ENCODE measurements at places on chromosomes 6 and 20.

GRCh38 chr6:45148278-45148677 lies 179.9 kb upstream of the RUNX2 start:
- DNase-seq, result no peak

- no peak for DNase-seq
Observed at GRCh38 chr6:35581633-35582032, 68.9 kb upstream of the TULP1 start.

DNA sequence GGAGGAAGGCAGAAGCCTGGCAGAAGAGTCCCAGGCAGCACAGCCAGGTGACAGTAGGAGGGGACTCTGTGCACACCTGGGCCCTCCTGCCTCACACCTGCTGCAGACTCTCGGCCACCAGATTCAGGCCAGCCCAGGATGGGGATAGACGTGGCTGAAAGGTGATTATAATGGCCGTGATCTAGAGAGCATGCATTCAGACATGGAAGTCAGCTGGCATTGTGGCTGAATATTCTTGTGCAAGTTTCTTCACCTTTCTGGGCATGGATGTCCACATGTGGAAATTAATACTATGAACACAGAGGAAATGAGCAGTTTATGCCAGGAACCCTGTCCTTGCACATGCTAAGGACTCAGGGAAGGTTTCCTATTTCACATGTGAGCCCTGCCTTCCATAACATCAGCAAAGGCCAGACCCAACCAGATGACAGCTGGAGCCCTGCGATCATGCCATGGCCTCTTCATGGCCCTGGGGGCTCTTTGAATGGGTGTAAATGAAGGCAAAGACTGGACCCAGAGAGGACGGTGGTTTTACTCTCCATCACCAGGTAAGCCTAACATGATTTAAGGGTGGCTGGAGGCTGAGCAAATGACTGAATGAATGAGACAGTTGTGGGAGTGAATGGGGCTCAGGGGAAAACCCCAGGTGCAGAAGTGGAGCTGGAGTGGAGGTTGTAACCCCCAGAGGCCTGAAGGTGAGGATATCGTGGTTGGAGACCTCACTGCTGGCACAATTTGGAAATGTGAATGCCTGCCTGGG lies 2.7 kb upstream of the RAET1L start:
- no peak for DNase-seq

DNA sequence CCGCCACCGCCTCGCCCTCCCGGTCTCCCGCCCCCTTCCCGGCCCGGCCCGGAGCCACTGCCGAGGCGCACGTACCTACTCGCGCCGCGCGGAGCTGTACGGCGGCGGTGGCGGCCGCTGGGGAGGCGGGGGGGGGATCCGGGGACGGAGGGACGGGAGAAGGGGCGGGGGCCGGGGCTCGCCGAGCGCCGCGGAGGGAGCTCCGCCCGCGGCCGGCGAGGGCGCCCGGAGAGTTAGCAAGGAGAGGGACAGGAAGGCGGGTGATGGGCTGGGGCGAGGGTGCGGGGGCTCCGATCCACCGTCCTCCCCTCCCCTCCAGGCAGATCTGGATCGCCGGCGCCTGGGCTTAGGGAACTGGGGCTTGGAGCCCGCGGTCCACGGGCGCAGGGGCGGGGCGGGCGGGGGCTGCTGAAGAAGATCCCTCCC lies 548 bp upstream of the TMEM74B start:
- DNase-seq, result no peak

DNA sequence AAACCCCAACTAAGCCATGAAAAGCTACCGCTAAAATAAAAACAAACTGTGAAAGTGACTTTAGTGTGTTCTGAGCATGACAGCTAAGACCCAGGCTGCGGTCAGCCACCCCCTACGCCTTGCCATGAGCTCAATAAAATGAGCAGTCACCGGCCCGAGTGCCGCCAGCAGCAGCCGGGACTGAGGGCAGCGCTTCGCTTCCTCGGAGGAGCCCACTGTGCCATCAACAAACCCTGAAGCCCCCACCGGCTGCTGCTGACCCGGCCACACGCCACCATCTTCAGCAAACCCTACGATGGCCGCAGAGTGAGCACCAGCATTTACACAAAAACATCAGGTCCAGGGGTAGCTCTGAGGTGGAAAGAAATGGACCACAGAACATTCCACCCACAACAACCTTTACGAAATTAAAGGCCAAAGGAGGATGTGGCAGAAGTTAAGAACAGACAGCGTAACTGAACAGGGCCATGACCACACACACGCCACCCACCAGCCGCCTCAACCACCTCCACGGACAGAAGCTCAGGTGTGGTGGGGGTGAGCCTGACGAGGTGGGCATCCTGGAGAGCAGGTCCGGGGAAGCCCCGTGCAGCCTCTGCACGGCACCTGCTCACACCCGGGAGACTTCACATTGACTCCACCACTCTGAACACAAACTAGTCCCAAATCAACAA lies 67.0 kb downstream of the THBS2 start:
- DNase-seq, result no peak

- DNase-seq, result no peak
Observed at GRCh38 chr6:142531727-142532126, 229.9 kb downstream of the ADGRG6 start.

DNA sequence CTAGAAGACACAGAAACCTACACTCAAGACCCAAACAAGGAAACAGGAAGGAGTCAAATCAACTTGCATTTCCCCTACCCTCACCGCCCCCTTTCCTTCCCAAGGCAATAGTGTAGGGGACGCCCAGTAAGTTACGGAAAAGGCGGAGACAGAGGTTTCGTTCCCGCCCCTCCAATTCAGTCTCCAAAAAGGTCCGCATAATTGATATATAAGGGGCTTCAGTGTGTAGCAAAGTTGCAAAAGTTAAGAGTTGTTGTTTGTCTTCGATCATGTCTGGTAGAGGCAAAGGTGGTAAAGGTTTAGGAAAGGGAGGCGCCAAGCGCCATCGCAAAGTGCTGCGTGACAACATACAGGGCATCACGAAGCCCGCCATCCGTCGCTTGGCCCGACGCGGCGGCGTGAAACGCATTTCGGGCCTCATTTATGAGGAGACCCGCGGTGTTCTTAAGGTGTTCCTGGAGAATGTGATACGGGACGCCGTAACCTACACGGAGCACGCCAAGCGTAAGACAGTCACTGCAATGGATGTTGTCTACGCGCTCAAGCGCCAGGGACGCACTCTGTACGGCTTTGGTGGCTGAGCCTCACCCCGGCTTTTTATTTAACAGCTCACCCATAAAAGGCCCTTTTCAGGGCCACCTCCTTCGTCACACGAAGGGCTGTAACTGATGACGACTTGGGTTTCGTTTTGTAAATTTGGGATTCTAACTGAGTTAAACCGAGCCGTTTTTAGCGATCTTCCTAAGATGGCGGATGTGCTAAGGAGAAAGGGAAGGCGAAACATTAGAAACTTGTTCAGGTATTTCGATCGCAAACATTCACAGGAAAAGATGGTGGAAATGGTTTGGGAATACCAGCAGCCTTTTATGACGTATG lies 124.6 kb upstream of the BTN3A2 start:
- peak; percentile 43 for DNase-seq

- no peak for DNase-seq
Observed at GRCh38 chr6:31979238-31979898, 2.5 kb upstream of the C4A start.

DNA sequence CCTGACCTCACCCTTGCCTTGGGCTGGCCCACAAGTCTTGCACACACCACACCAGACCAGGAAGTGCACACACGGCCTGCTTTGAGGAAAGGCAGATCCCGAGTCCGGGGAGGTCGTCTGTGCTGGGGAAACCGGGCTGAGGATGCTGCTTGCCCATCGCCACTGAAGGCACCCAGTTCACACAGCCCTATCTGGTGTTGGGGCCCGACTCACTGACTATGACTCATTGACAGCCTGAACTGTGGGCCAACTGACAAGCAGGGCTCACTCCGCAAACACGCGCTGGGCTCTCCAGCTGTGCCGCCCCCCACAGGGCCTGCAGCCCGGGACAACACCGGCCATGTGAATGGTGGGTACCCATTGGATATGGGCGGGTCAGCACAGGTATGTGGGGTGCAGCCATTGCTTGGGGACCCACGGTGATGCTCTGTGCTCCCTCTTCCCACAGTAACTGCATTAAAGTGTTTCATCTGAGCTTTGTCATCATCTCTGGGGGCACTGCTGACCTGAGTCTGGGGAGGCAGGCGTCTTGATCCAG lies 1.6 kb downstream of the SAMD10 start:
- peak; percentile 43 for DNase-seq

DNA sequence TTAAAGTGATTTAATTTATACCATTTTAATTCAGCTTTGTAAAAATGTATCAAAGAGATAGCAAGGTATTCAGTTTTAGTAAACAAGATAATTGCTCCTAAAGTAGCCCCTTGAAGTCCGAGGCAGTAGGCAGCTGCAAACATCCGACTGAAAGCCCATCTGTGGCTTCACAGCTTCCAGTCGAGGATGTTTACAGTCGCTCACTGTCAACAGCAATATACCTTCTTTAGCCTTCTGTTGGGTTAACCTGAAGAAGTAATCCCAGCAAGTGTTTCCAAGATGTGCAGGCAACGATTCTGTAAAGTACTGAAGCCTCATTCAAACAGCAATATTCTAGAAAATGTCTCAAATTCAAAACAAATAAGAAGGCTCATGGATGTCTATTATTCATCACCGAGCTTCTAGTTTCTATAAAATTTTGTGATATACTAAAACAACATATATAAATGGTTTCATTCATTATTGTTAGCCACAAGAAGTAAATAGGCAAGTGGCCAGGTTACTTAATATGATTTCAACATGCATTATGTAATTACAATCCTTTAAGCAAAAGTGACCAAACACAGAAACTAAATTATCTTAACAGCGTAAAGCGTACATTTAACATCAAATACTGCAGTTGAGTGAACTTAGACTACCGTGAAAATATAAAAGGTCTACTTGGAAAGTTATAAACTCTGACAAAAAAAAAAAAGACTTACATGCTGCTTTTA lies 115.0 kb downstream of the OGFRL1 start:
- no peak for DNase-seq

- no peak for DNase-seq
Observed at GRCh38 chr6:87095087-87095509, at the start of gene CGA. CGA (minus strand) TSS chr6:87095106; CDS start chr6:87088200, 6,906 bp downstream.

GRCh38 chr6:107184435-107184834 lies 69.1 kb upstream of the BEND3 start:
- no peak for DNase-seq

- DNase-seq, result no peak
Observed at GRCh38 chr6:38021029-38021428, 201.5 kb downstream of the ZFAND3 start.

- no peak for DNase-seq
Observed at GRCh38 chr20:21149344-21149743, 23.5 kb downstream of the KIZ start.

GRCh38 chr6:128339635-128340450 lies 180.6 kb downstream of the PTPRK start:
- DNase-seq, result no peak

DNA sequence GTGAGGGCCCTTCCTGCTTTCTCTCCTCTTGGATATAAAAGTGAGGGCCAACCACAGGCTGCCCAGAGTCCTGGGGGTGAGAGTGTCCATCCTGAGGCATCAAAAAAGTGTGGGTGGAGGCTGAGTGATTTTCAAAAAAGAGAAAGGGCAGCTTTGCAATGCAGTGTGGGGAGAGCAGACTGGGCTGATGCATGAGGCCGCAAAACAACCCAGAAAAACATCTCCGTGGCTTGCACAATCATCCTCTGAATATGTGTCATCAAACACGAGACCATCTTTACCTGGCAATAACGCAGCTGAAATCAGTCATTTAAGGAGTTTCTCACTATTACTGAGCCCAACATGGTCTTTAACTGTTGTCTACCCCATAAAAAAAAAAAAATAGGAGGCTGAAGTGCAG lies 191.2 kb upstream of the SOX4 start:
- no peak for DNase-seq

- DNase-seq, result no peak
Observed at GRCh38 chr6:106974999-106975737, 639 bp upstream of the CD24 start.

GRCh38 chr6:73503027-73503772 lies 17.6 kb downstream of the EEF1A1 start:
- no peak for DNase-seq

GRCh38 chr20:18258126-18258860 lies 30.0 kb upstream of the ZNF133 start:
- DNase-seq, result no peak

DNA sequence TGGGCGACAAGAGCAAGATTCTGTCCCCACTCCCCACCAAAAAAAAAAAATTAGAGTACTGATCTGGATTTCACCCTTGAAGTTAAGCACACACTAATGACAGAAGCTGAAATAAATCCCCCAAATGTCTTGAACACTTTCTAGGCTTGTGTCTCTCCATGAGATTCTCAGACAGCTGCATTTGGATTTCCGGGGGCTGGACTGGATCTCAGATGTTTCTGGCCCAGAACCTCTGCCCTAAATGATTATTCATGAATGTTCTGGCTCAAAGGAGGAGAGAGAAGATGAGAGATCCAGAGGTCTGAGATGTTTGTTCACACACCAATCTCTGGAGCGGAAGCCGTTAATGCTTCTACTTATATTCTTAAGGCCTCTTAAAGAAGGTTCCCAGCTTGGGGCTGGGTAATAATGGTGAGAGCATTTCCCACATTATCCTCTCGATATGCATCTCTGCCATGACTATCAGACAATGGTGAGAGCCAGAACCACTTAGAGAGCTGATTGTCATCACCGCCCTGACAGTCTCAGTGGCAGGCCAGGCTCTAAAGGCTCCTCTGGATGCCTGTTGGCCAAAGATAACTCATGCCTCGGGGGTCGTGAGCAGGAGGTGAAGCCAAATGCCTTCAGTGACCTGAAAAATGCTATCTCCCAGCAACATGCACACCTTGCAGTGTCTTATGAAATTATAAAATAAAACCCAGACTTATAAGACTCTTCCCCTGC lies 127.9 kb upstream of the AGPAT4 start:
- DNase-seq, result no peak

GRCh38 chr20:13953227-13953626 lies 37.2 kb downstream of the SEL1L2 start:
- DNase-seq, result no peak

DNA sequence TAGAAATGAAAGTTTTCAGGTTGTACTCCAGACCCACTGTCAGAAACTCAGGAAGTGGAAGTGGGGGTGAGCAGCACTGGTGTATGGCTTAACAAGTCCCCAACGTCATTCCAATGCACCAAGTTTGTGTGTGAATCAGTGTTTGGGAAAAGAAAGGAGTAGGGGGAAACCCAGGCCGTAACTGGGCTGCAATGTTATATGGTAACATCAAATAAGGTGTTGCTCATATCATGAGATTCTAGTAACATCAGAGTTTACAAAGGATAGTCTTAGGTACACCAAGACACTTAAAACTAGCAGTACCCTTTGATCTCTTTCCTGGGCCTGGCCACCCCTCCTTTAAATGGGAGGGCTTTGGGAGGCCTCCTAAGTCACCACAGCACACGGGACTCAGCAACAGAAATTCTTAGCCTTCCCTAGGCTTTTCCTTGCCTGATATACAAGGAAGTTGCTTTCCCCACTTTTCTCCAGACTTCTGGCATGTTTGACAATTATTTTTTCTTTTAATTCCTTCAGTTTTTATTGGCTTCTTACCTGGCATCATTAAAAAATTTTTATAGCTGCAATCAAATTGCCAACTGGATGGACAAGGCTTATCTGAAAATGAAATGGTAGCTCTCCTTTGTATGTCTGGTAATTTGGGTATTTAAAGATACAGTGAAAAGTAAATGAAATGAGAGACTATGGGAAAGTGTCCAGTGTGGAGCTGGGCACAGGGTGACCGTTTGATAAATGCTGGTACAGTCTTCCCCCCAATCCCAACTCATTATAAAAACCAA lies 15.1 kb downstream of the E2F3 start:
- DNase-seq, result no peak

GRCh38 chr20:59217794-59218280 lies 54.2 kb downstream of the ZNF831 start:
- no peak for DNase-seq

All from activated T-cell treated with anti-CD3 and anti-CD28 coated beads for 1 hour (primary cell).